ENCODE measurements at places on chromosomes 11 and 22.

GRCh38 chr11:112200252-112200651 is 24.9 kb downstream of the BCO2 start:
- no peak for DNase-seq

GRCh38 chr11:3849297-3849874 is 6.1 kb upstream of the STIM1 start:
- peak; percentile 35 for DNase-seq

GRCh38 chr11:129331217-129331616 is 44.4 kb upstream of the BARX2 start:
- peak; percentile 78 for DNase-seq

GRCh38 chr11:80383655-80384054 is 942.8 kb upstream of the TENM4 start:
- DNase-seq = no peak

- no peak for DNase-seq
Measured at GRCh38 chr11:133156986-133157745, 375.1 kb downstream of the OPCML start.

GRCh38 chr11:131614631-131615030 is 244.2 kb downstream of the NTM start:
- DNase-seq = no peak

GRCh38 chr11:35155677-35156076 is 16.7 kb downstream of the CD44 start:
- DNase-seq = no peak

GRCh38 chr22:20422271-20423007 is 15.2 kb downstream of the SCARF2 start:
- DNase-seq = no peak

- no peak for DNase-seq
Measured at GRCh38 chr11:78822931-78823423, 248.3 kb upstream of the NARS2 start.

DNA sequence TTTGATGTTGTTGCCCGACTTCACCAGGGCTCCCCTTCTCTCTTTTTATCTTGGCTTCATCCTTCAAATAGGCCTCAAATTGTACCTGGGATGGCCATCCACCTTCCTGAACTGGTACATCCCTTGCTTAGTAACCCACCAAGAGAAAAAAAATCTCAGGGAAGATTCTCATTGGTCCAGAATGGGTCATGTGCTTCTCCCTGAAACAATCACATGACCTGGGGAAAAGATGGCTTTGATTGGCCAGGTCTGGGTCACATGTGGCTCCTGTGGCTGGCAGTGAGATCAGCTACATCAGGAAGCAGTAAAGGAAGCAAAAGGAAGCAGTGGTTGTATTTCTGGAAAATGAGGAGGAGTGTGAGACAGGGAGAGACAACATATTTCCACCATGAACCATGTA is 540.2 kb downstream of the MIAT start:
- no peak for DNase-seq

DNA sequence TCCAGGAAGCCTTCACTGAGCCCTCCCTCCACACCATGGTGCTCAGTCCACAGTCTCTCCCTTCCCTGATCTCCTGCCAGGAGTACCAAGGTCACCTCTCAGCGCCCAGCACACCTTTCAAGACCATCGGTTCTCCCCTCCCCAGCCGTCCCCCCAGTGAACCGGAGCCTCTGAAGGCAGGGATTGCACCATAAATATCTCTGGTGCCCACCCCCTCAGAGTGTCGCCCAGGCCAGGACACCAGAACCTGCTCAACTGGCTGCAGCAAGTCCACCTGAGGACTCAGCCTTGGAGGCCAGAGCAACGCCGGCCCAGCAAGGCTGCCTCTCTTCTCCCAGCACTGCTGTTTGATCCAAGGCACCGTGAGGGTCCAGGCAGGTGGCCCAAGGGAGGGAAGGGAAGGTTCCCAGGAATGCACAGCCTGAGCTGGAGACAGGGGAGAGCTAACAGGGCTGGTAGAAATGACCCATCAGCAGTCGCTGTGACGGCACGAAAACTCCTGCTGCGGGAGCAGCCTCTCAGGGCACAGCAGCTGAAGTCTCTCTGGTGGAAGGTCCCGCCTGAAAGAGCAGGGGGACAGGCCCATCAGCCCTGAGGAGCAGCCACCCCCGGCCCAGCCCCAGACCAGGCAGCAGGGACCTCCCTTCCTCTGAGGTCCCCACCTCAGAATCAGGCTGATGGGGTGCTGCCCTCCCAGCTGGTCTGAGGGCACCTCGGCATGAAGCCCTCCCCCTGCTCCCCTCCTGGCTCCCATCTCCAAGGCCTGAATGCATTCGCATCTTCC is 80.3 kb downstream of the BUD13 start:
- DNase-seq = no peak

GRCh38 chr22:22930222-22930497 is 42.5 kb downstream of the IGLL5 start:
- no peak for DNase-seq

- DNase-seq = no peak
Measured at GRCh38 chr22:49076300-49077035, 751.2 kb downstream of the BRD1 start.

DNA sequence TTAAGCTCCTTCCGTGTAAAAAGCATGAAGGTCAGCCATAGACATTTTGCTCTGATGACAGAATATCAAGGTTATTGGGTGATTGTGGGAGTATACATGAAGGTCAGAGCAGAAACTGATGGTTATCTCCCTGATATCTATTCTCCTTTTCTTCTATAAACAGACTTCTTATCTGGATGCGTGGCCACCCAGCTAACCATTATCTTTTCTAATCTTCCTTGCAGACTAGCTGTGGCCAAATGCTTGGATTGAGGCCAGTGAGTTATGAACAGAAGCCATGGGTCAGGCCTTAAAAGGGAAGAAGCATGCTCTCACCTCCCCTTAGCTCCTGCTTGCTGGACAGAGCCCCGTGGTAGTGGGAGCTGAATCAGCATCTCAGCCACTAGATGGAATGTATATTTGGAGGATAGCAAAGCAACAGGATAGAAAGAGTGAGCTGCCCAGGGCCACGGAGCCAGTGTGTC is 31.3 kb upstream of the LRRC55 start:
- DNase-seq = no peak

- DNase-seq = no peak
Measured at GRCh38 chr22:27725661-27726060, 75.9 kb downstream of the MN1 start.

DNA sequence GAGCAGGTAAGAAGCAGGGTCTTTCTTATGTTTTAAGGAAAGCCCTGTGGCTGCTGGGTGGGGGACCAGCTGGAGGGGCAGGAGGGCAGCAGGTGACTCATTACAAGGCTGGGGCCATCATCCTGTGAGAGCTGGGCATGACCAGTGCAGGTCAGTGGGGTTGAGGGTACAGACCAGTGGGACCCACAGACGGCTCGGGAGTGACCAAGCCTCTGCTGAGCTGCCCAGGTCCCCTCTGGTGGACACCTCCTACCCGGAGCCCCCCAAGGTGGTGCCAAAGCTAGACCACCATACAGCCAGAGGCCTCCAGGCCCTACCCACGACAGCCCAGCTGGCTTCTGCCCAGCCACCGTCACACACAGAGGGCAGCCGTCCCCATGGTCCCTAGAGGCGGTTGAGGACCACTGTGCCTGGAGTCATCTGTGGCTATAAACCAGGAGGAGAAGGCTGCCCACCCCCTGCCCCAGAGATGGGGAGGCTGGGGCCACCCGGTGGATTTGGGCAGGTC is 670 bp downstream of the MYEOV start:
- no peak for DNase-seq

DNA sequence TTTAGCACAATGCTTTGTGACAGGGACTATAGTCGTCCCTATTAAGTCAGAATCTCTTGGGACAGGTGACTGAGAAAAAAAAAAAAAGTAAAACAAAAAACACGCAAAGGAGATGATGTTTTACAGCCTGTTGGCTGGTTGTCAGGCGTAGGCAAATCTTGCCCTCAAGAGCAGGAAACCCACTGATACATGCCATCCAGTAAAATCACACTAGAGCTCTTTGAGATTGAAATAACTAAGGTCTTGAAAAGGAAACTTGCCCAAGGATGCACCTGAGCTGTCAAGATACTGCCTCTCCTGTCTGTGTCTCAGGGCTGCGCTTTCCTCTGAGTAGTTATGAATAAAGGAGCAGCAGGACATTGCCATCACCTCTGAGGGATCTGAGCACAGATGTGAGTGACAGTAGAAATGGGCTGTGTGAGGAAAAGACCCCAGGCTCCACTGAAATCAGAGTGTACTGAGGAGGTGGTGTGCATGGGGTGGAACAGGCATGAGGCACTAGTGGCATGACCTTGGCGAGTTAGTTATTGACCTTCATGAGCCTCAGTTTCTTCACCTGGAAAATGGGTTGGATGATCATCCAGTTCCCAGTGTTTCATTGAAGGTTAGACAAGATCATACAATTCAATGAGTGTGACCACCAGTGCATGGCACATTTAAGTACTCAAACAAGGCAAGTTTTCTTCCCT is 23.3 kb downstream of the MICAL2 start:
- no peak for DNase-seq

GRCh38 chr11:2708757-2709281 is 9.0 kb upstream of the KCNQ1OT1 start:
- no peak for DNase-seq

DNA sequence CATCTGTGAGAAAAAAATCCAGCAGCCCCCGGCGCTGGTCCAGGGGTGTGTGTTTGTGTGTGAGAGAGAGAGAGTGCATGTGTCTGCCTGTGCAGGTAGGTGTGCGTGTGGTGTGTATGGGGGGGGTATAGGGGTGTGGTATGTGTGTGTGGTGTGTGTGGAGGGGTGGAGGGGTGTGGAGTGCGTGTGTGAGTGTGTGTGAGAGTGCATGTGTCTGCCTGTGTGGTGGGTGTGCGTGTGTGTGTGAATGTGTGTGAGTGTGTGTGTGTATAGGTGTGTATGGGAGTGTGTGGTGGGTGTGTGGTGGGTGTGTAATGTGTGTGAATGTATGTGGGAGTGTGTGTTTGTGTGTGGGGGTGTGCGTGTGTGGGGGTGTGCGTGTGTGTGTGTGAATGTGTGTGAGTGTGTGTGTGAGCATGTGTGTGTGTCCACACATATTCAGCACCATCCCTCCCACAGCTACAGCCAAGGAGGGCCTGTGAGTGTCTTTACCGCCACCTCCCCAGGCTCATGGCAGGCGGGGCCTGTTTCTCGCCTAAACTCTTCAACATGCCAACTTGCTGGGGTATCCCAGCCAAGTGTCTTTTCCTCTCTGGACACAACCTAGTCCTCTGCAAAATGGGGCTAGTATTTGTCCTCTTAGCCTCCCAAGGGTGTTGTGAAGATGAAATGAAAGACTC is 11.9 kb downstream of the LMO1 start:
- no peak for DNase-seq

GRCh38 chr11:73265278-73265810 is 6.8 kb upstream of the P2RY6 start:
- DNase-seq = no peak

DNA sequence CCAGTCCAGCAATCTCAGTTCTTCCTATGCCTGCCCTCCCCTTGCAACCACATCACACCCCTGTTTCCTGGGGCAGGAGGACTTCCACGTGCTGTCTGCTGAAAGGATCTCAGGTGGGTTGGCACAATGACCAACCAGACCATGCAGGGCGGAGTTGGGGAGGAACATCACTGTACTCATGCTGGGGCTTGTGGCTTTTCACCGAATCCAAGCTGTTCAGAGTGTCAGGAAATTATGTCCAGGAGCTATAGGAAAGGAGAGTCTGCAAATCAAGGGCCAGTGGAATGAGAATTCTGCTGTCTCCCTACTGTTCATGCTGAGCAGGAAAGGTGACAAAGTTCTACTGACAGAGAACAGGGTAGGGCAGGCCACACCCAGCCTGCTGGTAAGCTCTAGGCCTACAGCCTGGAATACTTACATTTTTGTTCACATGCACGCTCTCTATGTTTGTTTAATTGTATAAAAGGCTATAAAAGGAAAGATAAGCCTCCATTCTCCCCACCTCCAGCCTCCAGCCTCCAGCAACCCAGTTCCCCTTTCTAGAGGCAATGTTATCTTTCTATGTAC is 1.7 kb upstream of the PLAAT2 start:
- peak; percentile 71 for DNase-seq

- DNase-seq = peak; percentile 44
Measured at GRCh38 chr11:41201156-41201555, 258.3 kb downstream of the LRRC4C start.

DNA sequence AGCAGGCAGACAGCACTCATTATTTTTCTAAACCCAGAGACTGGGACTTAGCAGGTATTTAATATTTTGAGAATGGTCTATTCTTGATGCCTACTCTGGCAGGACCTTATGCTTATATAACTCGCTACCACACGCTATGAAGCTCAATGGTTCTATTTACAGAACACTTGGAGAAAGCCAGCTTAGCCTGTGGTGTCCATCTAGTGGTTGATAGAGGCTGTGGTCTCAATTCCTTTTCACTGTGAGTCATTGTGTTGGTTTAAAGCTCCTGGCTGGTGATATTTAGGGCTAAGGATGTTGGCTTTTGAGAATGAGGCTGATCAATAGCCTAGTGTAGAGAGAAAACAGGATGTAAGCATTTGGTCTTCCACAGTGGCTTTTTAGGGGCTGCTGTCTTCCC is 206.4 kb downstream of the DBX1 start:
- DNase-seq = peak; percentile 81
